Activated naive CD4-positive, alpha-beta T cell treated with anti-CD3 and anti-CD28 coated beads, Interleukin-2, amount 50 U/mL, for 16 hours (primary cell): ENCODE measurements at places on chromosomes 13 and 19.

DNA sequence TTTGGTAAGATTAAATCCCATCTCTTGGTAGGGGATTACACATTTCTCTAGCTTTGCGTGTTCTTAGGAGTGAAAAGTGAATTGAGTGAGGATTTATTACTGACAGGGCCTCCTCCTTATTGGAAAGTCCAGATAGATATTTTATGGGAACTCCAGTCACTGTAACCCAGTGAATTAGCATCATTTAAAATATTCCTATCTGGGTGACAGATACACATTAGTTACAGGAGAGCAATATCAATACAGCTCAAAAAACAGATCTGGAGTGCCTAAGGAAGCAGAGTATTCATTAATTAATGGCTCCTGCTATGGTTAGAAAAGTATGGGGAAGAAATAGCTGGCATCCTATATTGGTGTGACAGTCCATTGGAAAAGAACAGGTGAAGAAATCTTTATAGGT lies 248.2 kb downstream of the SLITRK6 start:
- DNase-seq: no peak

DNA sequence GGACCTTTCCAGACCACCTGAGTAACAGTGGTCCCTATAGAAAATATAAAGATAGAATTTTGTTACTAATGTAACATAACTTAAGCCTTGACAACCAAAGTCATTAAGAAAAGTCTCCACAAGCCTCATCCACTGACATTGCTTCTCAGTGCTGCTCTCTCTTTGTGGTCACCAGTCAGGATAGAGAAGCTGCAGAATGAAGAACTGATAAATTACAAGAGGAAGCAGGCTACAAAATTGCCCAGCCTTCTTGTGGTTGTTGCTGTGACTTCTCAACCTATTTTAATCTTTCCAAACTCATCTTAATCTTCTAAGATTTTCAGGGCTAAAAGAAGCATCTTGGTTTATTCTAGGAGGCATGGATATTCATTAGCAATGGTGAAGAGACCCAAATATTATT lies 343.8 kb downstream of the MZT1 start:
- no peak for DNase-seq

- no peak for DNase-seq
These were observed 2.0 kb downstream of the LRFN1 start for GRCh38 chr19:39318690-39319089.

- DNase-seq: no peak
These were observed 69.8 kb downstream of the LRCH1 start for GRCh38 chr13:46622630-46623256.

DNA sequence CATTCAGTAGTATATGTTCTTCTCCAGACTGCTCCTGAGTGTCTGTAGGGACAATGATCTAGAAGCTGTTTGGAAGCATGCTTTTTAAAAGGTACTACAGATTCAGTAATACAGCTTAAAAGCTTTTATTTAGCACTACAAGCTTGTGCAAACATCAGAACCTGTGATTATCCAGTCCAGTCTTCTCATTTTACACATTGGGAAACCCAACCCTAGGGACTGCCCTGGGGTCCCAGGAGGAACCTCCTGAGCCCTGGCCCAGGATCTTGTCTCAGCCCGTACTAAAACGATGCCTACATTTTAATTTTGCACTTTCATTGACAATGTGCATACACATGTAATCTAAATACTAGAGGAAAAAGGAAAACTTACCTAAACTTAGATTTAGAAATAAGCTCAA lies 12.5 kb downstream of the DOCK9 start:
- DNase-seq: no peak

- DNase-seq: no peak
These were observed 23.0 kb downstream of the CUL4A start for GRCh38 chr13:113232208-113233003.

DNA sequence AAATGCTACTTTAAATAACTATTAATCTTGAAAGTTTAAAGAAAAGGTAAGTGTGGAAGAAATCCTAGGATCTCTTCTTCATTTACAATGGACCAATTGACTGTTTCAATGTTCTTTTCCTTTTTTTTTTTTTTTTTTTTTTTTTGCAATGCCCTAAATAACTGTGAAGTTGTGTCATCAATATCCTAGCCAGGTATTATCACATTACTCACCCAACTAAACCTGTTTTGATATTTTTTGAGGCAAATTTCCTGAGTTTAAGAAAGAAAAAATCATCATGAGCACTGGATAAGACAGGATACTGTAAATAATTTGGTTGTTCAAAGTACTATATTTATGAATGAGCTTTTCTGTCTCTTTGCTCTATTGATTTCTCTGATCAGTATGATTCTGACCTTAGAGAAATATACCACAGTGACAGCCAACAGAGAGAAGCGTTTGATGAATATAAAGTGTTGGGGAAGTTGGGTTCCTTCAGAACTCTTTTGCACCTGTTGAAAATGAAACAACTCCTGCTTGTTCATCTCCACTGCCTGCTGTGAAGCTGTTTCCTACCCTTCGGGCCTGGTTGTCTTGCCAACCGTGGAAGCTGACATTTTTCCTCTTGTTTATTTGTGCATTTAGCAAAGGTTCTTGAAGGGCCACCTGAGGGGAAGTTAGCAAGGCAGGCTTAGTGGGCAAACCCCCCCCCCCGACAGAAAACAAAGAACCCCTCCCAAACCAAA lies 1220.5 kb upstream of the SLC10A2 start:
- DNase-seq: no peak

- no peak for DNase-seq
These were observed 7.3 kb downstream of the NWD1 start for GRCh38 chr19:16726916-16727315.

DNA sequence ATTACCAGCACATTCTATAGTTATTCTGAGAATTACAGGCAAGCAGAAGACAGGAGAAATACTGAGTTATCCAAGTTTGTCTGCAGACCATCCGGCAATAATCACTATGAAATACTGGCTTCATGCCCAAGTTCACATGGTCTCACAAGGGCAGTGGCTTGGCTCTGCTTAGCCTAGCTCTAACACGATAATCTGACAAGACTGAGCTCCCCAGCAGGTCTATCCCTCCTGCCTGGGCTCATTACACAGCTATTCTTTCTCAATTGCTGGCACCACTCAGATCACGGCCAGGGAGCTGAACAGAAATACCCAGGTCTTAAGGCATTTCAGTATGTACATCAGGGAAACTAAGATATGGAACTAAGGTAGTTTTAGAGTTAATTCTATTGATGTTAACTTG lies 361.6 kb upstream of the PCDH20 start:
- DNase-seq: no peak

DNA sequence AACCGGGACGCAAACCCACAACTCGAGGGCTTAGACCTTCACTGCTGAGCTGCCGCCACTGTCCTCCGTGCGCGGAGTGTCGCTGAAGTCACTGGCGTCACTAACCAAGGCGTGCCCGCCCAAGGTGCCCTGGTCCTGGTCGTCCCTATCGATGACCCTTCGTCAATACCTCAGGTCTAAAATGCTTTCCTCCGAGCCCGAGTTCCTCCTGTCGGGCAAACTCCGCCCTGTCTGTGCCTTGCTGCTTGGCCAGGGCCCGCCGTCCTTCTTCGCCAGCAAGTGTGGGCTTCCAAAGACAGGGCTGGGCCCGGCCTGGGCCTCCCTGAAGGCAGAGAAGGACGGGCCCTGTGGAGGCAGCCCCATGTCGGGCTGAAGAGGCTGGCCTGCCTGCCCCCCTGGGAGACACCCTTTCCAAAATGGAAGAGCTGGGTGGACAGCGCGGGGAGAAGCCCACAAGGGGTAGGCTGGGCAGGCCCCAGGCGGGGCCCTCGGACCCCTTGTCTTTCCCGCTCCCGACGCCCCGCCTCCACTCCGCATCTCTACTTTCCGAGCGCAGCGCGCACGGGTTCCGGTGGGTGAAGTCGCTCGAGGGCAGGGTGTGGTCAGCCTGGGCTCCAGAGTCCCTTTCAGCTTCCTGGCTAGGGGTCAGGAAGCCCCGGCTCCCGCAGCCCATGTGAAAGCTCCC lies 13.4 kb downstream of the RB1 start:
- DNase-seq: no peak
